ENCODE measurements at places on chromosomes 2 and 18. TPM values are rescaled to one million over a fixed set of nuclear protein-coding genes. Genes with fewer than 3 reads are reported as not detected.

SERPINE2 gene
- 11.0 TPM for total RNA-seq

MYO7B gene
- total RNA-seq, result 4.4 TPM

- H3K27ac ChIP-seq, result no peak overlapping the region
- H3K4me3 ChIP-seq, result no peak overlapping the region
- no peaks in the 10 kb centered on the region for H3K4me1 ChIP-seq
- peaks cover 28% of the 10 kb centered on the region for H3K36me3 ChIP-seq
- no peak for DNase-seq
These were observed 145.5 kb downstream of the MAP4K4 start for GRCh38 chr2:101843048-101843447.

EVX2 gene
- total RNA-seq, result not detected

RAB6D gene
- 0.28 TPM for total RNA-seq

NCKAP1 gene
- 23.7 TPM for total RNA-seq

DNA sequence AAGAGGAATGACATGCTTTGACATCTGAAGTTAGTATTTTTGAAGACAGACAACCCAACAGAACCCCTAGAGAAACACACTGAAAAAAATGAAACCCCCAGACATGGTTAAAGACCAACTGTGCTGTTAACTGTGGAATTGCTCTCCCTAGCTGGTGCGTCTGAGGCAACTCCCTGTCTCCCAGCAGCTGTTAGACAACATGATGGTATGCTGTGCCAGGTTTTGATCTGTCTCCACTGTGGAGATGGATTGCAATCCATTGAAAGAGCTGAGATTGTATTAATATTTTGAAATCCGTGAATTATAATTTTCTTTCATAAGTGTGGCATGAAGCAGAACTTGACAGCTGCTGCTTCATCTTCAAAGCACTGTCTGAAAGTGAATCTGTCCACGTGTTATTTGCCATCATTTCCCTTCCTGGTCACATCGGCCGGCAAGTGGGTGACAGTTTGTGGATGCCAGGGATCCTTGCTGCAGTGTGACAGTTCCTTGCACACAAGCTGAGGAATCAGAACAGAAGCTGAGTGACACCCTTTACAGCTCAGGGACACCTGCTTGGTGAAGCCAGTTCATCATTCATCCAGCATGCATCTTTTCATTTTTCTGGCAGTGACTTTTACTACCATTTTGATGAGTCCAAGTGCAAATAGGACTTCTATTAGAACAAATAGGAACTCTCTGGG lies 58.2 kb upstream of the ACSL3 start:
- no peaks in the 10 kb centered on the region for H3K4me1 ChIP-seq
- DNase-seq, result no peak
- H3K27me3 ChIP-seq, result no peaks in the 10 kb centered on the region
- H3K27ac ChIP-seq, result no peak overlapping the region
- no peaks in the 10 kb centered on the region for H3K36me3 ChIP-seq

- DNase-seq, result no peak
- H3K36me3 ChIP-seq, result no peaks in the 10 kb centered on the region
These were observed 36.9 kb upstream of the VWA3B start for GRCh38 chr2:98050070-98050469.
